ENCODE measurements at places on chromosomes 16 and 17.

DNA sequence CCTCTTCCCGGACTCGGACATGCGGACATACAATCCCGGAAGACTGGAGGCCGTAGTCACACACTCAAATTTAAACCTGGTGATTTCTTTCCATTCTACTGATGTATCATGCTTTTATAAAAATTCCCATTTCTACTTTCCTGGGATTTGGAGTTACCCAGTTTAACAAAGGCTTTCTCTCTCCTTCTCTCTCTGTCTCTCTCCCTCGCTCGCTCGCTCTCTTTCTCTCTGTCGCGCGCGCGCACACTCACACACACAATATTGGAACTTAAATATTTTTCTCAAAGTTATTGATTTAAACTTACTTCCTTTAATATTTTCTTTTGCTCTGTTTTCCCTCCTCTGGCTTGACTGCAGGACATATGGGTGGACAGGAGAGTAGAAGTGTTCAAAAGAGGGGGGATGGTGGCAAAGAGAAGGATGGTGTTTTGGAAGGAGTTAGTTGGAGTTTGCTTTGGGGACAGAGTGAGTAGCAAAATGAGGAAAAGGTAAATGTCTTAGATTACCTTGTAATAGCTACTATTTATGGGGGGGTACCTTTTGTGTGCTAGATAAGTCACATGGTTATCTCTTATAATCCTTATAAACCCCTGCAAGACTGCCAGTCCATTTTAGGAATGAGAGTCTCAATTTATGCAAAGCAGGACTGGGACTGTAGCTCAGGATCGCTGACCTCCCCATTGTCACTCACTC lies 878 bp upstream of the TRIM25 start:
- no peak for DNase-seq

DNA sequence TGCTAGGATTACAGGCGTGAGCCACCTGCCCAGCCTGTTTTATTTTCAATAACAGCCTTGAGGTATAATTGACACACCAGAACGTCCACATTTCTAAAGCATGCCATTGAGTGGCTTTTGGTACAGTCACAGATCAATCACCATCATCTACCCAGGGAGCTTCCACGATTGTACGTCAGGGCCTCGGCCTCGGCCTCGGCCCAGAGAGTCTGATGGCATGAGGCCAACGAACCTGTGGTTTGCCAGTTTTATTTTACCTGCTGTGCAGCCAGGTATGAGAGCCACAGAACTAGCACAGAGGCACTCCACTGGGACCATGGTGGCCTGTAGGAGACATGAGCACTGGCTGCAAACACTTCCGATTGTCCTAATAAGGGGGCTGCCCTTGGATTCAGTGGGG lies 8.3 kb downstream of the UBALD1 start:
- DNase-seq = no peak

- DNase-seq = no peak
These were observed 14.6 kb upstream of the CIITA start for GRCh38 chr16:10862438-10862837.

- DNase-seq = no peak
These were observed 166.9 kb downstream of the LGALS9B start for GRCh38 chr17:20300436-20300934.

DNA sequence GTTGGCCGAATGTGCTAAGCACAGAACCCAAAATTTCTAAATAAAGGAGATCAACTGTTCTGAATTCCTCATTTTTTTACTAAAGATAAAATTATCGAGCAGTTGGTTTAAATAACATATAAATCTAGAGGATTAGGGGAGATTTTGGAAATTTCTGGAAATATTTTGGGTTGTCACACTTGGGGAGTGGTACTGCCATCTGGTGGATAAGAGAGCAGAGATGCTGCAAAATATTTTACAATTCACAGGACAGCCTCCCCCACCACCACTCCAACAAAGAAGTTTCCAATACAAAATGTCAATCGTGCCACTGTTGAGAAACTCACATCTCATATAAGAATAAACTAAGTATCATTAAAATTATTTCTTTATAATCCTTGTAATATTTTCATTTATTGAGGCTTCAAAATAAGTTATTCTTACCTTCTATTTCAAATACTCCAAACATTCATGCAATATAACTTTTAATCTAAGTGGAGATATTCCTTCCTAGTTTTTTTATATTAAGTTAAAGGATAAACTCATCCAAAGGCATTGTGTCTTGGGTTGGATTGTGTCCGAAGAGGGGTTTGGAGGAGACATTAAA lies 17.0 kb upstream of the ABCA8 start:
- DNase-seq = no peak

DNA sequence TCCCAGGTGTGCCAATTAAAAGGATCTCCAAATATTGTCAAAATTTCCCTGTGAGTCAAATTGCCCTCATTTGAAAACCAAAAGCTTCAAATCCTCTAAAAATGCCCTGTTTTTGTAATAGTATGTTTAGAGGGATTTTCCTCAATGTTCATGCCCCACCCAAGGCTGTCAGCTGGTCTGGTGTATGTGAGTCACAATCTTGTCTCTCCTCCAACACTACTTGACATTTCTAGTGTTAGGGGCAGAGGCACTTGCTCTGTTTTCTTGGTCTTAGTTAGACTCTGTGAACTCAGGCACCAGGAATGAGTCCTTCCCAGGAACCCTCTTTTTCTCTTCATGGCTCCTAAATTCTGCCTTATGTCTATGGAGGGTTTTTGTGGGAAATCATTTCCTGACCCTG lies 634.8 kb downstream of the KCNJ2 start:
- DNase-seq = no peak

DNA sequence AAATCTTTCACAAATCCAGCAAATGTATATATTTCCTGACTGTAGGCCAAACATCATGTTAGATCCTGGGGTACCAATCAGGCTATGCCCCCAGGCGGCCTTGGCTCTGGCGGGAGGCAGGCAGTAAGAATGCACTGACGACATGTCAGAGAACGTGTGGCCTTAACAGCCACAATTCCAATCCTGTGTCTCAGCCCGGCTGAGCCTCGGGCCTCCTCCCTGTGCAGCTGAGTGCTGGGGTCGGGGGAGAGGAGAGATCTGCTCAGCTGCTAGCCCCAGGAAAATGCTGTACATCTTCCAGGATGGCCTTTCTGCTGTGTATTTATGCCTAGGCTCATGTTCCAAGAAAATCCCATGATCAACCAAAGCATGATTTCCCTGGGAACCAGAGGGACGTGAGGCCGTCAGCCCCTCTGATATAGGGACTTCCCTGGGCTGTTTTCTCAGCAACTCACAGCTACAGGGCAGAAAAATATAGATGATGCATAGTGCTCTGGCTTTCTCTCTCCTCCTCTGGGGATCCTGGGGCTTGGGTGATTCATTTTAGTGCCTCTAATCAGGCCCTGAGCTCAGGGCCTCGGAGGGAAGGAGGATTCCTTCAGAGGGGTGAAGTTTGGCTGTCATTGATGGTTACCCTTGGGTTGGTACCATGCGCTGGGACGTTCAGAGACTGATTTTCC lies 604.0 kb downstream of the HS3ST4 start:
- no peak for DNase-seq

DNA sequence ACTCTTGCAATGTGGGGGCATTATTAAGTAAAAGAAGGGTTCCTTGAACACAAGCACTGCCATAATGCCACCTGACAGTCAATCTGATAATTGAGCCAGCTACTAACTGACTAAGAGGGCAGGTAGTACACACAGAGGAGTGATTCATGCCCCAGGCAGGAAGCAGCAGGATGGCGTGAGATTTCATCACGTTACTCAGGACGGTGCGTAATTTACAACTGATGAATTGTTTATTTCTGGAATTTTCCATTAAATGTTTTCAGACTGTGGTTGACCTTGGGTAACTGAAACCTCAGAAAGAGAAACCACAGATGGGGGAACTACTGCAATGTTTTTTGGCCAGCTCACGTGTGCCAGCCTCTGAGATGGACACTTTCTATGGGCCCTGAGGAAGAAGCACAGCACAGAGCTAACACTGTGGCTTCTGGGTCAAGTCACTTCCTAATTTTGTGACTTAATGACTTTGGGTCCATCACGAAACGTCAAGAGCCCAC lies 46.7 kb downstream of the C17orf67 start:
- DNase-seq = peak; percentile 81
